ENCODE measurements at places on chromosomes 1 and 21. TPM values are rescaled to one million over a fixed set of nuclear protein-coding genes. Genes with fewer than 3 reads are reported as not detected.

The SH2D2A gene
- not detected for total RNA-seq

The TNNI3K gene
- 22.8 TPM for total RNA-seq

The TDRD10 gene
- not detected for total RNA-seq

The OR2T11 gene
- not detected for total RNA-seq
